Activated CD8-positive, alpha-beta memory T cell treated with anti-CD3 and anti-CD28 coated beads for 4 hours (primary cell): ENCODE measurements at places on chromosomes 3 and 15.

- no peak for DNase-seq
These were observed 203.1 kb downstream of the SSR3 start for GRCh38 chr3:156351783-156352182.

GRCh38 chr3:177026505-177027277 lies 170.6 kb downstream of the TBL1XR1 start:
- no peak for DNase-seq

DNA sequence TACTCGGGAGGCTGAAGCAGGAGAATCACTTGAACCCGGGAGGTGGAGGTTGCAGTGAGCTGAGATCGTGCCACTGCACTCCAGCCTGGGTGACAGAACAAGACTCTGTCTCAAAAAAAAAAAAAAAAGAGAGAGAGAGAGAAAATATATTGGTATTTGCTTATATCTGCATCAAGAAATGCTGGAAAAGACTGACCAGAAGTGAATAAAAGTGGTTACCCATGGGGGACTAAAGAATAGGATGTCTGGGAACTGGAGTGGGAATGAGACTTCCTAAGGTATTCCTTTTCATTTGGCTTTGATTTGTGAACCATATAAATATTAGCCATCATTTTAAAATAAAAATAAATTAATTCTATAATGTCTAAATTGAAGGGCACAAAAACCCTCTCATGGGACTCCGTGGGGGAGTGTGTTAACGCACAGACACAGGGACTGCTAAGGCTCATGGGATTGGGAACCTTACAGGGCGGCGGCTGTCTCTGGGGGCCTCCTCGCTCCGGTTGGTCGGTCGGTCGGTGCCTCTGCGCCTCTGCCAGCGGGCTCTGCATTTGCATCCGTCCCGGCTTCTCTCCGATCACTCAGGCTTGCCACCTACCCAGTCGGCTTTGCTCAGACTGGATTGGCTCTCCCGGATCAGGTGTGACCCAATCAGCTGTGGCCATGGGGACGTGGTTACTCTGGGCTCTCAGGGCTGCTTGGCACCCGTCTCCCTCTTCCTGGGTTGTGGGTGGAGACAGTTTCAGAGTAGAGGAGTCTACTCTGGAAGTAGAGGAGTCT lies 12.7 kb upstream of the TSPAN3 start:
- peak; percentile 33 for DNase-seq

- no peak for DNase-seq
These were observed 37.5 kb upstream of the FSIP1 start for GRCh38 chr15:39820050-39820602.

GRCh38 chr3:197149-197827 lies 725 bp downstream of the CHL1 start:
- no peak for DNase-seq

DNA sequence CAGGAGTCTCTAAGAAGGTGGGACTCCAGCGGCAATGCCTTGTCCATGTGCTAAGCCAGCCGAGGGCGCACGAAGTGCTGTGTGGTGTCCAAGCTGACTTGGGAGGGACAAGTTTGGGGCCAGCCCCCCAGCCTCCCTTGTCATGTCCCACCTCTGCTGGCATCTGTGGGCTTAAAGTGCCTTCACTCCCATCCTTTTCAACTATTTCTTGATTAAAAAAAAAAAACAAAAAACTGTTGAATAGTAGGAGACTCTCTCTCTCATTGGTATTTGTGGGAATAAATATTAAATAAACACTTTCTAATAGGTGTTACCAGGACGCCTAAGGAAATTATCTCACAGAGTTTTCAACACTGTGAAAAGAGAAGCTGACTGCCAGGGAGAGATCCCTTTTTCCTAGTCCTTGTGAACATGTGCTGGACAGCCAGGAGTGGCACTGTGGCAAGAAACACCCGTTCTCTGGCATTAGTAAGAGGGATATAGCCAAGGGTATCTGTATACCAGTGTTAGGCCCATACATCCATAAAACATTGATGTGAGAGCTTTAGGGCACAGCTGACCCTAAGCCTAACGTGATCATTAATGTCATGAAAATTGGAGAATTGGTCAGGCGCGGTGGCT lies 158.0 kb downstream of the IGF1R start:
- no peak for DNase-seq

GRCh38 chr3:65385805-65386204 lies 652.9 kb downstream of the MAGI1 start:
- DNase-seq, result no peak

- DNase-seq, result no peak
These were observed 66.7 kb downstream of the ST6GAL1 start for GRCh38 chr3:186997061-186997460.

DNA sequence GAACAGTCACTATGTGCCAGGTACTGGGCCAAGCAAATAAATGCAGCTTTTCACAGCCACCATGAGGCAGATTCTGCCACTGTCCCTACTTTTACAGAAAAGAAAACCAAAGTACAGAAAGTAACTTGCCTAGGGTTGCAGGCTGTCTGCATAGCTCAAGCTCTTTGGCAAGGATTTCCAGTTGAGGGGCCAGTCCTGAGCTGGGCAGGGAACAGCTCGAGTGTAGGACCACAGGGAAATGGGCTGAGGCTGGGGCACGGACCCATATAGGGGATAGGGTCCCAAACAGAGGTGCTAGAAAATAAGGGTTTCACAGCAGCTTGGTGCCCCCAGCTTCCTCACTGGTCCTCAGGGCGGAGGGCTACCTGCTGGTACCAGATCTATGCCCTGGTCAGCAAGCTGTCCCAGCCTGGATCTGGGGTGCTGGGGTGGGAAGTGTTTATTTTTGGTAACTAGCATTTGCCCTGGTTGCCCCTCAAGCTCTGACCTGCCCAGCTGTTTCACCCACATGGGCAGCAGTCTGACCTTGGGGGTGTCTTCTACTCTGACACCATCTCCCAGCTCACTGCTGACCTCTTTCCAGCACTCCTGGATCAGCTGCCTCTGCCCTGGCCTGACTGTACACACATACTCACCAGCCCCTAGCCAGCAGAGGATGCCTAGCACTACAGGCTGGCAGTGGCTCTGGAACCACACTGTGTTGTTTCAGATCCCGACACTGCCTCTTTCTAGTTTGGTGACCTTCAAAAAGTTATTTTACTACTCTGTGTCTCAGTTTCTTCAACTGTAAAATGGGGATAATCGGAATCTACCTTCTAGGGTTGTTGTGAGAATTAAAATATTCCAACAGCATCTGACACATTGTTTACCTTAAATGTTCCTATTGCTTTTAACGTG lies 16.2 kb downstream of the MRAS start:
- DNase-seq, result no peak

DNA sequence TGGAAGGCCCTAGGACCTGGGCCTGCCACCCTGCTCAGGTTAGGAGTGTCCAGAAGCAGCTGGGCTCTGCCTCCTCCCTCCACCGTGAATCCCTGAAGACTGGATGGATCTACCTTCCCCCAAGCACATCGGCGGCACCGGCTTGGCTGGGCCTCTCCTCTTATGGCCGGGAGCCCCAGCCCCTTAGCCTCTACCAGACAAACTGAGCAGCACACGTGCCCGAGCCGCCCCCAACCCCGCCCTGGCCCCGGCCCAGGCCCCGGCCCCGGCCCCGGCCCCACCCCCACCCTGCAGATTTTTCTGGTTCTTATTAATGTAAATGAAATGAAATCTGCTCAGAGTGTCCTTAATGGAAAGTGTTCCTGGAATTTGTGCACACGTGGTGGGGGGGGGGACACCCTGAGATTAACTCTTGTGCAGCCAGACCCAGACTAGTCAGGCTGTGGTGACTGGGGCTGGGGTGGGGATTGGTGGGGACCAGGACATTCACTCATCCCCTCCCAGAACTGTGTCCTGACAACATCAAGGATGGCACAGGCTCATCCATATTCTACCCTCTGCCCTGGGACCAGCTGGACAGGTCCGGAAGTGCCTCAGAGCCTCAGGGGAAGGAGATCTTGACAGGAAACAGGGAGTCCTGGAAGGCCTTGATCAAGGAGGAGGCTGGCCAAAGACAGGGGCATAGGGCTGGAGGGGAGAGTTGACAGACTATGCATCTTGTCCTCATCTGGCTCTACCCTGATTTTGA lies 30.9 kb upstream of the SEMA3F start:
- no peak for DNase-seq

DNA sequence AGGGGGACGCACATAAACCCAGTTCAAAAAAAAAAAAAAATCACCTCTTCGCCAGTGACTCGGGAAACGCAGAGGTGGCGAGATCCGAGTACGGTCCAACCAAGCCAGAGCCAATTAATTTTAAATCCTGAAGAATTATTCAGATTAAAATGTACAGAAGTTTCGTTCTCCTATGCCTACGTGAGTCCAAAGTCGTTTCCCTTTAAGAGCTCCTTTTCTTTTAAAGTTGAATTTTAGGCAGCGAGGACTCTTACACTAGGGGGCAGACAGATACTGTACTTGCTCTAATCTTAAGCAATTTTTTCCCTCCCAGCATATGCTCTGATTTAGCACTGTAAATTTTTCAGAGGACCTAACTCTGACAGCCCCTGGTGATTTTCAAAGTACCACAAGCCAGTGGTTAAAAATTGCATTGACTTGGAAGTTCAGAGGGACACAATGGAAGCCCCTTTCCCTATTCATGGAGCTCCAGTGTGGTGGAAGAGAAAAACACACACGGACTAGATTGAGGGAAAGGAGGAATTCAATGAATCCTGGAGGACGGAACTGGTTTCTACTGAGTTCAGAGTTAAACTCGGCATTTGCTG lies 3.3 kb upstream of the NR2F2 start:
- DNase-seq, result no peak

GRCh38 chr3:106823701-106824100 lies 553.5 kb upstream of the CCDC54 start:
- no peak for DNase-seq

GRCh38 chr3:154301561-154301960 lies 22.7 kb downstream of the DHX36 start:
- no peak for DNase-seq

- no peak for DNase-seq
These were observed 72.1 kb upstream of the FNDC3B start for GRCh38 chr3:171967137-171967783.

DNA sequence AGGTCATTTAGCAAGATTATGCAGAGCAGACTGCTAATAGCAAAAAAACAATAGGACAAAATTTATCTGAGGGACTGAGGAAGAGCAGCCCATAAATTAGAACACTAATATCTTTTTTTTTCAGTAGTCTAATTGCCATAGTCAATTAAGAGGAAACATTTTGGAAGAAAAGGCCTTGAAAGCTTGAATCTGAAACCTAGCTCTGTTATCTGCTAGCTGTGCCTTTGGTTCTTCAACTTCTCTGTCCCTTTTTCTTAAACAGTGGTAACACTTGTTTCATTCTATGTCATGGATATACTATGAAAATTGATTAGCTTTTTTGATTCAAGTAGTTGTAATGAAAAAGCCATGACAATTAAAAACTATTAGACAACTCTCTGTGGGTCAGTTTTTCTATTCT lies 1.7 kb downstream of the ATR start:
- DNase-seq, result no peak

GRCh38 chr3:16993227-16993626 lies 108.5 kb downstream of the PLCL2 start:
- DNase-seq, result no peak

- no peak for DNase-seq
These were observed 15.4 kb downstream of the IDH2 start for GRCh38 chr15:90086868-90087268.

- DNase-seq, result no peak
These were observed 781.8 kb downstream of the CADM2 start for GRCh38 chr3:85740561-85740960.

DNA sequence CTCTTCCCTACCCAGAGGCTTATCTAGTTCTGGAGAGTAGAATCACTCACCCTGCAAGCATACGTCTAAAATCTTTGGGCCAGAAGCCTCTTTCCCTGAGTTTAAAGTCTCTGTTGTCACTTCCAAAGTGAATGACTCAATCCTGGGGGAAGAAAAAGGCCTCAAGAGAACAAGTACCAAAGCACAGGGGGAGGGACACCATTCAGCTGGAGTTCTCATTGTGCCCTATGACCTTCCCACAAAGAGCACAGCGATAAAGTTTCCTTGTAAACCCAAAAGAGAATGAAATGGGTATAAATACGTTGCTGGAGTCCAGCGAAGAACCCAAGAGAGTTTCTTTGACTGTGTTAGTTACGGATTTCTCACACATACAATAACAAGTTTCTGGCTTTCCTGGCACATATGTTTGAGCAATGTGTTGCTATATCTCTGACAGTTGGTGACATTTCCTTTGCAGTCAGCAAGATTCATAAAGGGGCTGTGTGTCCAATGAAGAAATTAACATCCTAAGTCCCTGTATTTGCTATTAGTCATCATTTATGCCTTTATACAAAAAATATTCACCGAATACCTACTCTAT lies 107.3 kb upstream of the PTPRG start:
- DNase-seq, result no peak

DNA sequence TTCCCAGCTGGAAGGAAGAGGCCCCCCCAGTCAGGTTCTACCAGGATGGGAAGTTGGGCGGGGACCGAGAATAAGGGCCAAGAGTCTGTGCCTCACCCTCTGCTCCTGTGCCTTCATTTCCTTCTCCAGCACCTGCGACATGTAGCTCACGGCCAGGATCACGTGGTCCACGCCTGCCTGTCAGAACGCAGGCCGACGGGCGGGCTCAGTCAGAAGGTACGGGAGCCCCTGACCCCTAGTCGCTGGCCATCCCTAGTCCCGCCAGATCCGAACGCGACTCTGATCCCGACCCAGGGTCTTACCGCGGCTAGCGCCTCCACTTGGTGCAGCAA lies 489 bp downstream of the GMPPB start:
- DNase-seq, result no peak

DNA sequence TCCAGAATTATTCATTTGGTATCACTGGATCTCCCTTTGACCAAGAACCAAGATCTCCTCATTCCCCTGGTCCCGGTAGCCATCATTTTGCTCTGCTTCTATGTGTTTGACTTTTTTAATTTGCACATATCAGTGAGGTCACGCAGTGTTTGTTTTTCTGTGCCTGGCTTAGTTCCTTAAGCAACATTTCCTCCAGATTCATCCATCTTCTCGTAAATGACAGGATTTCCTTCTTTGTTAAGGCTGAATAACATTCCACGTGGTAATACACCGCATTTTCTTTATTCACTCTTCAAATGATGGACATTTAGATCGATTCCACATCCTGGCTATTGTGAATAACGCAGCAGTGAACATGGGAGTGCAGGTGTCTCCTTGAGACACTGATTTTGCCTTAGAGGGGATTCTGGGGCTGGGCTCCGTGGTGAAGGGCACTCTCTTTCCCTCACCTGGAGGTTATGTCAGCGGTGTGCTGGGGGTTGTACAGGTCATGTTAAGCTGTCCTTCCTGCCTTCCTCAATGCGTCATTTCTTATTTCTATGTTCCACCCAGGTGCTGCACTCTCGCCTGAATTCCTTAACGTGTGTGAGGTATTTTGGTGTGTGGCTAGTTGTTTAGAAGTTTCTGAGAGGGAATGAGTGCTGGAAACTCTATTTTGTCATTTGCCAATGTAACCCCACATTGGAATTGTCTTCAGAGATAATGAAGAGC lies 212.2 kb downstream of the LPP start:
- no peak for DNase-seq

DNA sequence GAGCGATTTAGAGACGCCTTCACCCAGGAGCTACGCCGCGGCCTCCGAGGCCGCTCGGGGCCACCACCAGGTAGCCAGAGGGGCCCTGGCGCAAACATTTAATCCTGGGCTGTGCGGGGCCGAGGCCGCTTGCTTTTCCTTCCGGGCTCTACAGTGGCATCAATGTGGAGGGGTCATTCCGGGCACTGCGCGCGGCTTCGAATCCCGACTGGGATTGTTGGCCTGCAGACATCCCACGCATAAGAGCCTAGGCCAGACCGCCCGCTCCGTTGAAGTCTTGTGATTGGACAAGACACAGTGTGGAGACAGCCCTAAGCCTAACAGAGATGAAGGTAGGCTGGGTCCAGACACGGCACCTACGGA lies 568 bp upstream of the NCBP2 start:
- peak; percentile 4 for DNase-seq

- no peak for DNase-seq
These were observed 126.0 kb downstream of the ZNF609 start for GRCh38 chr15:64586259-64586870.
